ENCODE measurements at places on chromosomes 12 and 14.

DNA sequence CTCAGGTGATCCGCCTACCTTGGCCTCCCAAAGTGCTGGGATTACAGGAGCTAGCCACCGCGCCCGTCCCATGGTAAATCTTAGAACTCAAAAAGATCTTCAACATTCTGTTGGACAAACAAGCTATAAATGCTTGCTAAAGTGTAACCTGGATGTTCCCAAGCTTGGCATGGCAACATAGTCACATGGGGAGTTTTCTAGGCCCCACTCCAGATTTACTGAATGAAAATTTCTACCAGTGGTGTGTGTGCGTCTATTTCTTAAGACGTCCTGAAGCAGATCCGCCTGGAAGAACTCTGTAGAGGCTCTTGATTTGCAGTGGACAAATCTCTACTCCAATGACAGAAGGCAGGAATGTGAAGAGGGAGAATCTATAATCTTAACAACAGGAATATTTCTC lies 59.9 kb downstream of the ZFYVE21 start:
- DNase-seq = peak; percentile 10

DNA sequence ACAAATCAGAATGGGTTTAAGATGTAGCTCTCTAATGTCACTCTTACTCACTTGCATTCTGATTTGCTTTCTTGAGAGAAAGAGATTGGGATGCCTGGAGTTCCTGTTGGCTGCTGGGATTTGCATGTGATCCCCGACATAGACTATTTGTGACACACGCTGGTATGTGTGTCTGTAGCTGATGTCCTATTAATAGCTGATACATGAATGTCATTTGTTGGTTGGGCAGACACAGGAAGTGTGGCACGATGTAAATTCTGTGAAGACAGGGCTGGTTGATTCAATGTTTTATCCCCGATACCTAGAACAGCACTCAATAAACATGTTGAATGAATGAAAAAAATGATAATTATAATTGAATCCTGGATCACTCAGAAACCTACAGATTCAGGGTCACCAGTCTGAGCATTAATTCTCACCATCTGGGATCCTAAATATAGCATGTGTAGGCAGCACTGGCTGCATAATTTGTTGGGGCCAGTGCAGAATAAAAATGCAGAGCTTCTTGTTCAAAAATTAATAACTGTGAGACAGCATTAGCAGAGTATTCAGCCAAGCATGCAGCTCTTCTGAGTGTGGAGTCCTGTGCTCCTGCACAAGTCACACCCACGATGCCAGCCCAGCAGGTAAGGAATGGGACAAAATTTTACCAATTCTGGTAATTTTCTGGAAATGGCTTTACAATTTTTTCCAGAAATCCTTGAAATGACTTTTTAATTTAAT lies 35.5 kb upstream of the SOCS2 start:
- no peak for DNase-seq

GRCh38 chr12:122895704-122896636 lies at the start of gene VPS37B:
TSS of gene VPS37B (minus strand) at chr12:122896124. CDS start at chr12:122896062, 62 bp downstream.
- DNase-seq = peak; percentile 42

DNA sequence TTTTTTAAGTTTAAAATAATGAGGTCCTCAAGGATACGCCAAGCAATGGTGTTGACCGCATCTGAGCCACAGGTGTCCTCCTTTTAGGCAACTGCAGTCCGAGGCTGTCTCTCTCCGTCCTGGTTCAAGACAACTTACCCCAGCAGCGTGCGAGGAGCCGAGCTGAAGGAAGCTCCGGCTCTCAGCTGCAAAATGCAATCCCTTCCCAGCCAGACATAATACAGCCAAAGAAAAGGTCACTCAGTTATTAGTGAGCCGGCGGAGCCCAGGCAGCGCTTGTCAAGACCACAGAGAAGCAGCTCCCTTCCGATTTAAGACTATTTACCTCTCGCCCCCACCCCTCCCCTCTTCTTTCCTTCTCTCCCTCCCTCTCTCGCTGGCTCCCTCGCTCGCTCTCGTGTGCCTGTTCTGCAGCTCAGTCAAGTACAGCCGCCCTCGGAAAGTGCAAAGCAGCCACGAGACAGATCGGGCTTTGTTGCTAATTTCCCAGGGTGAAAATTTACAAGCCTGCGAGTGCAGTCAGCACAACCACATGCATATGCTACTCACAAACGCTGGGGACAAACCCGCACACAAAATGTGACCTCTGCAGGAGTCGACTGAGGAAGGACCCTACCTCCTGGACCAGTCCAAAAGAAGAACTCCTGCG lies 363 bp upstream of the LMO3 start:
- DNase-seq = peak; percentile 67

DNA sequence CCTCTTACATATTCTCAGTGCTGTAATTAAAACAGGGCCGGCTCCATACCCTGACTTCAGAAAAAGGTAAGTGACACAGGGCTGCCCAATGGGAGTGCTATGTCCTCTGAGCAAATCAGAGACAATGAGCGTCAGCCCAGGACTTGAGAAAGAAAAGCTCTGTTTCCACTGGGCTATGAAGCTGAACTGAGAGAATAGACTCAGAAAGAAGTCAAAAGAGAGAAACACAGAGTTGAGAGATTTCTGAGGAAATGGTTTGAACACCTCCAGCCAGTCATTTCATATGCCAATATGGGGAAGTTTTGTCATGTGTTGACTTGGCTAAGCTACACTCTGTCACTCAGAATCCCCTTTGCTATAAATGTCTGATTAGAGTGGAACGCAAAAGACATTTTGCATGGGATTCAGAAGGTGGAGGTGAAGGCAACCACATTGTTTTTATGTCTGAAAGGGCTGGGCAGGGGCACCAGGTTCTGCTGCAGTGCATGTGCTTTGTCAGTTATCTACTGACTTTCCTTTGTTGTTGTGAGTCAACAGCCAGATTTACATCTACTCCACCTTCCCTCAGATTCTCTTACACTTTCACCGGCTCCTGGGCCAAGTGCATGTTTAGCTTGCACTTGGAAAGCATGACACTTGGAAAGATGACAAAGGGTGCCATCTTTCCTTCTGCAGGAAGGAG lies 313.3 kb downstream of the DUSP6 start:
- no peak for DNase-seq

DNA sequence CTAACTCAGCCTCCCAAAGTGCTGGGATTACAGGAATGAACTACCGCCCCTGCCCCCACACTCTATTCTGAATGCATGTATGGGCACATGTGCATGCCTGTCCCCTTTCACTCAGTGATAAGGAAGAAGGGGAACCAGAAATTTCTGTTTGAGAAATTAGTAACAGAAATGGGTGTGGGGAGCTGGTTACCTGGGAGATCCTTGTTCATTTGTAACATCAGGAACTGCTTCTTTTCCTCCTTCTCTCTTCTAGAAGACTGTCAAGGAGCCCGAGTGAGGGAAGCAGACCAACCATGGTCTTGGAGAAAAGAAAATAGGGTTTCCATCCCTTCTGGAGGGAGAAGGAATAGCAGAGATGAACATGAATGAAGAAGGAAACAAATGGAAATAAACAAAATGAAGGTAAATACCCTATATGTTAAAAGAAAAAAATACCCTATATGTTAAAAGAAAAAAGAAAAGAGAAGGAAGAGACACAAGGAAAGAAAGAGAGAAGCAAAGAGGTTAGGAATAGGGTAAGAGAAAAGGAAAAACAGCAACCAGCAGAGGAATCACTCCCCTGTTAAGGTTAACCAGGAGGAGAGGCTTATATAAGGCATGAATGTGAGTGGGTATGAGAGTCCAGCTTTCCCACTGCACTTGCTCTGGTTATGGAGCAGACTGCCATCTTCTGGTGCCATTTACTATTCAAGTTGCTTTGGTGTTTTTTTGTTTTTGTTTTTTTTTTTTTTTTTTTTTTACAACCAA lies 3.3 kb downstream of the PPP1R3E start:
- peak; percentile 30 for DNase-seq

DNA sequence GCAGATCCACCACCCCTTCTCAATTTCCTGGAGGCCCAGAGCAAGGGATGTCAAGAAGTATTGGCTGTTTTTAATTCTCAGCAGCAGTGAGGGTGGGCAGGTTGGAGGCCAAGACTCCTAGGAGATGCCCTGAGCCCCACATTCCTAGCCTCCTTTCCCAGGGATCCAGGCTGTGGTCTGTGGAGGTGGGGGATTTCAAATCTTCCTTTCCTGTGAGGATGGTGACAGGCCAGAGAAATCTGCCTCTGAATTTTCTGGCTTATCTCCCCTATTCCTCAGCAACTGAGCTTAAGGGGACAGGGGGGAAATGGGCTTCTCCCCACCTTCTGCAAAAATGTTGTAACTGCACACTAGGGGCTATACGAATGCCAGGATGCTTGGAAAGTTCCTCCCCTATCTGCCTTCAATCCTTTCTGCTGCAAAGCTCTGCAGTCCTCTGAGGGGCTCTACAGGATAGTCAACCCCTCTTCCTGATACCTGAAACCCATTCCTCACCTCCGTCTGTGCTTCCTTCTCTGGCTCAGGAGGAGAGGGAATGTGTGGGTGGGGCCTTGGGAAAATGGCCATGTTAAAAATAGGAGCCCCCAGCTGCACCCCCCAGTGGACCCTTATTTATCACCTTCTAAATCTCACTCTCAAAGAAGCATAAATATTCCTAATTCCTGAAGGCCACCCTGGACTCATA lies 6.6 kb downstream of the GPR84 start:
- DNase-seq = no peak

- DNase-seq = no peak
Observed at GRCh38 chr12:5345534-5345933, 86.4 kb upstream of the NTF3 start.

DNA sequence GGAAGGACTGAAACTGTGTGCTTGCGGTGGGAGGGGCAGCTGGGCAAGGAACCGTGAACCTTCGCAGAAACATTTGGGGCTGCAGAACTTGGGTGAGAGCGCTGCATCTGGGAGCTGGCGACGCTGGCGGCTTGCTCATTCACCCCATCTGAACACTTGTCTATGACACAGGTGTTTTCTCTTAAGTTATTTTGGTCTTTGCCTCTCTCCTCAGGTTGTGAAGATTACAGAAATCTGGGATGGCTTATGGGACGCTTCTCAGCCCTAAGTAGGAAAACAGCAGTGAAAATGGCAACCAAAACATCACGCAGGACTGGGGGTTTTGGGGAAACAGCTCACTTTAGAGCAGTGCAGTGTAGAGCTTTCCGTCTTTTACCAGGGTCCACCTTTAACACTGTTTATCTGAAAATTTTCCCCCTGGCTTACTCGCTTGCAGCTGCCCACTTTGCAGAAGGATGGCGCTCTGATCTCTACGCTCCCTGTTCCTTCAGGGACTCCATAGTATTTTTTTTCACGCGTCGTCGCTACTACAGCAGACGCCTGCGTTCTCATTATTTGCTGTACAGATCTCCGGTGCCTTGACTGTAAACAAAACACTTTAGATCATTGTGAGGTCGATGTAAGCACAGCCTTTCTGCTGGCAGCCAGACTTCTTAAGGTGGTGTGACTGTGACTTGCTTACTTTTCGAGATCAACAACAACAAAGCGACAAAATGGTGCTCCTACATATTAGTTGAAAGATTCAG lies 2.7 kb upstream of the CDKN1B start:
- DNase-seq = peak; percentile 77

GRCh38 chr14:70754991-70755390 lies 54.3 kb downstream of the MAP3K9 start:
- DNase-seq = peak; percentile 65

- DNase-seq = no peak
Observed at GRCh38 chr12:9604287-9604686, 3.4 kb downstream of the KLRB1 start.
